ENCODE measurements at places on chromosomes 11 and 22.

DNA sequence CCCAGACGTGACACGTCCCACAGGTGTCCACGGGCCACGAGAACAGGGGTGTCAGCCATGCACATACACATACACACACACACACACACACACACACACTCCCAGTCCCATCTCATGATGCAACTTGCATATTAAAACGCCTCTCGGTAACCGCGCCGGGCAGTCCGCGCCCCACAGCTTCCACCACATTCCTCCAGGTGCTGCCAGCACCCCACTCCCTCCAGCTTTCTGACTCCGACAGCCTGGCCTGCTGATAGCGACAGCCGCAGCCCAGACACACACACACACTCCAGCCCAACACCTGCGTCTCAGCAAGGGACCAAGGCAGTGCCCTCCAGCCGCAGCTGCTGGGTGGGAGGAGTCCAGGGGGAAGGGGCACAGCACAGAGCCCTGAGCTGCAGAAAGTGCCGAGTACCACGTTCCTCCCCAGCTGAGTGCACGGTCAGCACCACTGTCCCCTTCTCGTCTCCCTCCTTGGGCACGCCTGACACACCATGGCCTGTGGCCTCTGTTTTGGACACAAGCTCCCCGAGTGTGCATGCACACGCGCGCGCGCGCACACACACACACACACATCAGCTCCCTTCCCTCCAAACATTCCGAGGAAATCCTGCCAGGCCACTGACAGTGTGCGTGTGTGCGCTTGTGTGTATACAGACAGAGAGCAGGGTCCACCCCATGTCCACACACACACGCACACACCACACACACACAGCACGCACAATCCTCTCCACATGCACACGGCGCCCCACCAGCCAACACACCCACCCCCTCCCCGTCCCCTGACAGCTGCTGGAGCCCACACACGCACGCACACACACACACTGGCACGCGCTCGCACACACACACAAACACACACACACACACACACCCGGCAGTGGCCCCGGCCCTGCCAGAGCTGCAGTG lies 1.2 kb downstream of the ELFN2 start:
- no peak for DNase-seq

DNA sequence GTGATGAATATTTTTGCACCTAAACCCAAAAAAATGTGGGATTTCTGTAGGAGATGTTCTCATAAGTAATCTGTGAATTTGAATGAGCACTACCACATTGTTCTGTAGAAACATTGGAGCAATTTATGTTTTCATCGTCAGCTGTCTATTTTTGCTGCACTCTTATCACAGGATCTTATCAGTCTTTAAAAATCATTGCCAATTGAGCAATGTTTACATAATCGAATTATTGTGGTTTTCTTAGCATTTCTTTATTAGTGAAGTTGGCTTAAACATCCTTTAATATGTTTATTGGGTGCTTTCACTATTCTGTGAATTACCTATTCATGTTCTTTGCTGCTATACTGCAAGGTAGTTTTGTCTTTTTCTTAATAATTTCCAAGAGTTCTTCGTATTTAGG lies 37.8 kb downstream of the C11orf96 start:
- no peak for DNase-seq

GRCh38 chr11:130002352-130002845 lies at the start of gene PRDM10:
PRDM10 (minus strand) TSS chr11:130002835; CDS start chr11:129960964, 41,871 bp downstream.
- peak; percentile 73 for DNase-seq

GRCh38 chr11:2400762-2401435 lies 349 bp downstream of the TSSC4 start:
- DNase-seq, result no peak

DNA sequence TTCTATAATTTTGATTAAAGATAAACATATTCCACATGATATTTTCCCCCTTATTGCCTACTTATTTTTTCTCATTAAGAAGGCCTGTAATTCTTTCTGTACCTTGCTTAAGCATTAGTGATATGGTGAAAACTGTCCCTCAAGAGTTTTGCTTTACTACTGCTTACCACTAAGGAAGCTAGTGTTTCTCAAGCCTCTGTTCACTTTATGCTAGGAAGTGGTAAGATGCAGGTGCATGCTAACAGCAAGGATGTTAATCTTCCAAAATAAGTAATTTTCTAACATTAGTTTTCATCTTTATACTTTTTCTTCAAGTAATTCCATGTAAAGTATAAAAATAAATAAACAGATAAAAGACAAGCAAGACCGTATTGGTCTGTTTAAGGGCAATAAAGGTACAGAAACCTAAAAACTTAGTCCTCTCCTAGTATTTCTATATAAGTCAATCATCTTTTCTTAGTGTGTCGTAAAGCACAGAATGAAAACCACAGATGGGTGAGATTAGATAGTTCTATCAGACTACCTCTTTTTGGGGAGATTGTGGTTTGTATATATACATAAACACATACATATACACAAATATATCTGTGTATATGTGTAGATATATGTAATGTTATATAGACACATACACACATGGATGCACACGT lies 731.0 kb upstream of the CNTN5 start:
- no peak for DNase-seq

DNA sequence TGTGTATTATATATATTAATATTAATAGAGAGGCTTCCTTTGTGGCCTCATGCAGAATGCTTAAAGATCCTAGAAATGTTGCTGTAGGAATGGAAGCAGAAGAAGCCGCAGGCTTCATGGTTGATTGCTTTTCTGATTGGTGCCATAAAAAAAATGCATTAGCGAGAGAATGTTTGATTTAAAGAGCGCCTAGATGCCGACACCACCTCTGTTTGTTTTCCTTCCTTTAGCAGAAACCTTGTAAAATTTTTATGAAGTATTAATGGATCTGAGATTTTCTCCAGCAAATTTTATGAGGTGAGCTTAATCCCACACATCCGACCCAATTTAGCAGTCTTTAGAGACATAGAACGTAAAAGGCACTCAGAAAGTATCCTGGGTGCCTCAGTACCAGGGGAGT lies 587.5 kb downstream of the NTM start:
- DNase-seq, result no peak

DNA sequence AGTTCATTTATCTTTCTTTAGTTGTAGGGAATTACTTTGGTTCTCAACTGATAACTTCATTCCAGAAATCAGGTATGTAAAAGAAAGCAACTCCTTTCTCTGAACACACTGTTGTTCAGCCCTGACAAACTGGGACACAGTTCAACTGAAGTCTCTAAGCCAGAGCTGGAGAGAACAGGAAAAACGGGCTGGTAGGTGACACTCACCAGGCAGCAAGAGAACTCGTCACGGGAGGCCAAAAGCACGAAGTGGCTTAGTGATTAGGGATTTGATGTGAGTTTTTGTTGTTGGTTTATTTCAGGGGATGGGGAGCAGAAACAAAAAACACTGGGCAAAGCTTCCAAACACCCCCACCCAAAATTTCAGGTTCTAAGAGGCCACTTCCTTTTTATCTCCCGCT lies 54.1 kb downstream of the MYH9 start:
- no peak for DNase-seq

GRCh38 chr22:45199723-45200122 lies 36.0 kb downstream of the NUP50 start:
- DNase-seq, result no peak

- no peak for DNase-seq
Observed at GRCh38 chr11:33303541-33303940, 46.4 kb downstream of the HIPK3 start.

DNA sequence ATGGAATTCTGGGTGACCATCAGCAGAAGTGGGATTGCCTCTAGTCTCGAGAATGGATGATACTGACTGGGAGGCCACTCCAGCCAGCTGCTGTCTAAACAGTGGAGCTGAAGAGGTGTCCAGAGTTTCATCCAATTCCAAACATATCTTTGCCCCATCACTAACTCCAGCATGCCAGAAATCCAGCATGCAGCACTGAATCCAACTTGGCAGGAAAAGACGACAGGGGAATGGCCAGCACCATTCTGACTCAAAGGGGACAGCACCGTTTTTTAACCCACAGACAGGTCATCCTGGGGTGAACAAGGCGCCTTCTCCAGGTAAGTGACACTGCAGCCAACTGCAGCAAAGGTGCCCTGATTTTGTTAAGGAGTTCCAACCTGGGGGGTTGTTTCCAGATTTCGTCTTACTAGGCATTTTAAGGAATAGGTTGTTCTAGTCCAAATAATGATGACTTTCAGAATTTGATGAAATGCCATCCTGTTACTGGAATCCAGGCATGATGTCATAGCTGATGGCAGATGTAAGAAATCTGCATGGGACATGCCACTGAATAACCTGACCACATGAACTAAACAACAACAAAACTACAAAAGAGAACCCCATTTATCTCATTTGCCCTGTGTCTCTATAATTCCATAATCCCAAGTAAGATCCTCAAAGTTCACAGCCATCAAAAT lies 32.3 kb downstream of the FEZ1 start:
- DNase-seq, result no peak

GRCh38 chr22:45077286-45077685 lies 67.5 kb upstream of the PHF21B start:
- DNase-seq, result no peak

DNA sequence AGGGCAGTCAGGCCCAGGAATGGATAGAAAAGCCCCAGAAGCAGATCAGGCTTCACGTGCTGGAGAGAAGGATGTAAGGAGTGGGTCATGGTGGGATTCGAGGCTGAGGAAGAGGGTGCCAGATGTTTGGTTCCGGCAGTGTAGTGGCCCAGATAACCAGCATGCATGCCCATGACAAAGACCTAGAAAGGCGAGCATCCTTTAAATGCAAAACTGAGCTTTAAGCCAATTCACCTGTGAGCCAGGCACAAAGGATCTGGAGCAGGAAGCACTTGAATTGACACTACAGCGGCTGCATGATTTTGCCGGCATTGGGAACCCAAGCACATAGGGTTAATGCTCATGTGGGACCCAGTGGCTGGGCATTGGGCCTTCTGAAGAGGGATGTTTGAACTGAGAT lies 185.5 kb downstream of the TRIM29 start:
- no peak for DNase-seq
